ENCODE measurements at places on chromosomes 4 and X.

- DNase-seq: no peak
These were observed 3.8 kb downstream of the ANKRD50 start for GRCh38 chr4:124708517-124709300.

- no peak for DNase-seq
These were observed 37.0 kb downstream of the FGF2 start for GRCh38 chr4:122863639-122864038.

DNA sequence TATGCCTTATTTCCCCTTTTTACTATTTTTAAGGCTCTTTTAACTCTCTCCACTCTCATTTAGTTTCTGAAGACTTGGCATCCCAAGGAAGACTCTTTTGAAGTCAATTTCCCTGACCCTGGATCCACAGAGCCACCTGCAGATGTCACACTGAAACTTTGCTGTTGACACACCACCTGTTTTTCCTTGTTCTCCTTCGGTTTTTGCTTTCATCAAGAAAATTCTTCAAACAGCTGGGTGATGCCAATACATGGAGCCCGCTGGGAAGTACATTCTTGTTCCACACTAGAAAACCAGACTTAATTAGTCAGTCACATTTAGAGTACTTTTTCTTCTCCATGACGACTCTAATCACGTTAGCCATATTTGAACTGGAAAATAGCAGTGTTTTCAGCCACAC is 293.9 kb downstream of the PDGFC start:
- no peak for DNase-seq

- DNase-seq: no peak
These were observed 5.3 kb downstream of the FGF5 start for GRCh38 chr4:80271801-80272200.

DNA sequence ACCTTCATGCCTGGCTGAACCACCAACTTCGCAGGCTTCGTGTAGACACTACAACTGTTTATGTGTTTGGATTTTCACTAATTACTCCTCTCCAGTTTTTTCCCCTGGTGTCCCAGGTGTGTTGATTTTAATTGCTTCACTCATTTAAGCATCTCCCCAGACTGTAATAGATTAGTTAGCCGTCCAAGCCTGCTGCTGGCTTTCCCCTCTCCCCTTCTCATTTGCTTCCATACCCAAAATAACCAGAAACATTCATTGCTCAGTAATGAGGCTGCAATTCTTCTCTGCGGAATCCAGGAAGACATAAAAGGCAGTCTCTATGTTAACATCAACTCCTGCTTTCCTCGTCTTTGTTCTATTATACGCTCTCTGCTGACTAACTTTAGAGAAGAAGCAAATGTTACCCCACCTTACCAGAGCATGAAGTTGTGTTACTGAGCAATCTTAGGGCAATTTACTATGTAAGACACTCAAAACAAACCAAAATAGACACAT is 37.9 kb upstream of the SCRG1 start:
- DNase-seq: no peak

DNA sequence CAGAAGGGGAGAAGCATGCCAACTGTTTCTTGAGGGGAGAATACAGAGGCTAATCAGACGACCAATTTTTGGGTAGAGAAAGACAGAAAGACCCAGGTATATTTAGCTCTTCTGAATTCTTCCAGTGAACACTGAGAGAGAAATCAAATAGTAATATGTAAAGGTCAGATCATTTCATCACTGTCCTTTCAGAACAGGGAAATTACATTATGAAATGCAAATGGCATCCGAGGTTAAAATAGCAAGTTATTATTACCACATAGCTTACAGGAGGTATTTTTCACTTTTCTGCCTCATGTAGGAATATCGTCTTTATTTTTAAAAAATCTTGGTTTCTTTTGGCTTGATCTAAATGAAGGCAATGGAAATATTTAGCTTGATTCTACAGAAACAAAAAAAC is 18.0 kb downstream of the GABRB1 start:
- DNase-seq: no peak

GRCh38 chr4:188854436-188854835 is 715.2 kb downstream of the TRIML1 start:
- DNase-seq: no peak

GRCh38 chrX:153667956-153668396 is 5.6 kb downstream of the PNCK start:
- peak; percentile 59 for DNase-seq

GRCh38 chr4:105246712-105247111 is 100.0 kb downstream of the TET2 start:
- no peak for DNase-seq

GRCh38 chr4:10421344-10422055 is 35.7 kb downstream of the ZNF518B start:
- no peak for DNase-seq

DNA sequence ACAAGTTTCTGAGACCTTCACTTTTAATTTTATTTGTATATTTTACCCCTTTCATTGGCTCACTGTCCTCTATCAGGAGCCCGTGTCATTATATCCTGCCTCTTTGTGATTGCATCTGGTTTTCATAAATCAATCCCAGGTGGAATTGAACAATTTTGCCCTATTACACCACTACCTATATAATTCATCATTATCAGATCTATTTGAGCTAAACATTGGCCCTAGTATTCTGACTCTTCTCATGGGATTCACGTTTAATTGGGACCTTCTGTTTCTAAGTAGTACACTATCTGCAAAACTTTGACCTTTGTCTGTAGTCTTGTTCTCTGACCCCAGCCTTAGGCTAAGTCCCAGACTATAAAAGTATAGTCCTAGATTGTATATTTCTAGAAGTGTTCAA is 114.1 kb downstream of the FAT4 start:
- DNase-seq: no peak

- DNase-seq: no peak
These were observed 13.4 kb downstream of the TBC1D9 start for GRCh38 chr4:140742838-140743193.

- DNase-seq: no peak
These were observed 92.5 kb downstream of the RAPGEF2 start for GRCh38 chr4:159195361-159195769.

- no peak for DNase-seq
These were observed 74.8 kb downstream of the WWC2 start for GRCh38 chr4:183173580-183174526.

DNA sequence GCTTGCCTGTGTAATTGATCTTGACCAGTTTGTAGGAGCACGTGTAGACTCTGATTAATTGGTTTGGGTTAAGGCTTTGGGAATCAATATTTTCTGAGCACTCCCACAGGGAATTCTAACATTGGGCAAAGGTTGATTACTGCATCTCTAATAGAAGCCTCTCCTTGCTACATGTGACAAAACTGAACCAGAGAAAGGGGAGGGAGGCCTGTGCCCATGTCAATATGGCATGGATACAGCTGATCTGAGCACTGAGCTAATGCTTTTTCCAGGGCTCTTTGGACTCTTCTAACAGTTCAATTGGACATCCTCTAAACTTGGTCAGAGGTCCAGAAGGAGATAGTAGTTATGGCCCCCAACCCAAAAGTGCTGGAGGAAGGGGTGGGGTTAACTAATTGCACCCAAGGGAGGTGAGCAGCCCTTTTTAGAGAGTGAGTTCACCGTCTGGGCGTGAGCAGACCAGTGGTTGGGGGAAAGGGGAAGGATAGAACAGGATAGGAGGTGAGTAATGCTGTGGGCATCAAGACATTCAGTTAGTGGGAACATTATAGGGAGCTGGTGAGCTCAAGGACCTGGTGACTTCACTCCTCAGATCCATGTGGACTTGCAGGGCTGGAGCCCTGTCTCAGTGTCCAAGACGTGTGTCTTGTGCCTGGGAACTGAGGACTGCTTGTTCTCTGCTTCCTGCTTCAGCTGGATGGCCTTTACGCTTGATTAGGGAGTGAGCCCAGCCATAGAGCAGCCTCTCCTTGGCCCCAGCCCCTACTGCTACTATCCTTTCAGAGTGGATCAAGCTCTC is 22.8 kb downstream of the MSN start:
- no peak for DNase-seq

- DNase-seq: no peak
These were observed 147.1 kb downstream of the ZNF674 start for GRCh38 chrX:46398126-46398525.

GRCh38 chr4:98193459-98194105 is 50.3 kb upstream of the STPG2 start:
- DNase-seq: no peak

DNA sequence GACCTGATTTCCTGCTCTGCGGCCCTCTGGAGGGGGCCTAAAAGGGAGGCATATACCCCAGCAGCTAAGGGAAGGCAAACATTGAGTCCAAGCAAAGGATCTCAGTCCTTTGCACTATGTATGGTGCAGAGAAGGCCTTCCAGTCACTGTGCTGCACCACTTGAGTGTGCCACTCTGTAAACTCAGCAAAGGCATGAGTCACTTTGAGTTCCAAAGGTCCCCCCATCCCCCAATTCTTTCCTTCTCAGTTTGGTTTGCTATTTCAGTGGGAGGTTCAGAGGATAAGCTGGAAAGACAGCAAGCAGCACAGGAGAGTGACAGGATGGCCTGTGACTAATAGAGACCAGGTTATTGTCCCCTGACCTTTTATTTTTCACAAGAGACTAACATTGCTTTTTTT is 131.3 kb downstream of the FHDC1 start:
- no peak for DNase-seq

DNA sequence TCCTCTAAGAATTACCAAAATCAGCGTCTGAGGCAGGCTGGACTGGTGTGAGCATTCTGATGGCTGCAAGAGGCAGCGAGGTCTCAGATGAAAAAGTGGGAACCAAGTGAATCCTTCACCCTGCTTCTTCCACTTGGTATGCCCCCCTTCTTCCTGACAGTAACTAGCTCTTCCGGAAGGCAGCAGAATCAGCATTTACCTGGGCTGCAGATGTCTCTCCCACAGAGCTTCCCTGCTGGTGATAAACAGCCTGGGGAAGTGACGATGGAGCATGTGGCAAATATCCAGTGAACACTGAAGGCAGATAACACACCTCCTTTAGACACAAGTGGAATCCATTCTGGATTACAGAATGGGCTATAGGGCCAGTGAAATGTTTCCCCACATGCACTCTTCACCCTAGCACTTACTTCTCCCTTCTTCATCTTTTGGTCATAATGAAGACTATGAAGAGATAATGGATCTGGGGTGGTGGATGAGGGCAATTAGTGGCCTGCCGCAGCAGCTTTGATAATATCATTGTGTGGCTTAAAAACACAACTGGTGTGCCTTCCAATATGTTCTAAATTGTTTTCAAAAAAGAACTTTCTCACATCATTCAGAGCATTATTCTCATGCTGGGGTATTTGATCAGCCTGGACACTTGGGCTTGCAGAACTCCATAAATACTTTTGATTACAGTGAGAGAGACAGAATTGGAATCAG is 60.8 kb upstream of the TBC1D9 start:
- no peak for DNase-seq

- no peak for DNase-seq
These were observed 18.9 kb downstream of the RAB33B start for GRCh38 chr4:139472852-139473251.

DNA sequence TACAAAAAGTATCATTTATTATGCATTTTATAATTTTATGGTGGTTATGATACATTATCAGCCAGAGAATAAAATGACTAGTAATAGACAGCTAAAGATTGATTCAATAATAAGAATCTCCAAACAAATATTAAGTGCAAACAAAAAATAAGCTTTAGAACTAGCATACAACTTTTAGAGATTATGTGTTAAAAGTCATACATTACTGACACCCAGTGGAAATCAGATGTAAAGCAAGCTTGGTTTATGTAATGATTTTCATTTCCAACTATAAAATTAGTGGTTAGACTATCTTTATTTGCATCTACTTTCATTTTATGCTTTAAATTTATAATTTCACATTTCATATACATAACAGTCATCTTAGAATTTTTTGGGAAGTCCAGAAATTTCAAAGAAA is 57.7 kb downstream of the IL13RA2 start:
- DNase-seq: no peak

GRCh38 chr4:84498203-84498934 is 723 bp downstream of the NKX6-1 start:
- no peak for DNase-seq

GRCh38 chr4:15779306-15779705 is 1.2 kb downstream of the CD38 start:
- no peak for DNase-seq

DNA sequence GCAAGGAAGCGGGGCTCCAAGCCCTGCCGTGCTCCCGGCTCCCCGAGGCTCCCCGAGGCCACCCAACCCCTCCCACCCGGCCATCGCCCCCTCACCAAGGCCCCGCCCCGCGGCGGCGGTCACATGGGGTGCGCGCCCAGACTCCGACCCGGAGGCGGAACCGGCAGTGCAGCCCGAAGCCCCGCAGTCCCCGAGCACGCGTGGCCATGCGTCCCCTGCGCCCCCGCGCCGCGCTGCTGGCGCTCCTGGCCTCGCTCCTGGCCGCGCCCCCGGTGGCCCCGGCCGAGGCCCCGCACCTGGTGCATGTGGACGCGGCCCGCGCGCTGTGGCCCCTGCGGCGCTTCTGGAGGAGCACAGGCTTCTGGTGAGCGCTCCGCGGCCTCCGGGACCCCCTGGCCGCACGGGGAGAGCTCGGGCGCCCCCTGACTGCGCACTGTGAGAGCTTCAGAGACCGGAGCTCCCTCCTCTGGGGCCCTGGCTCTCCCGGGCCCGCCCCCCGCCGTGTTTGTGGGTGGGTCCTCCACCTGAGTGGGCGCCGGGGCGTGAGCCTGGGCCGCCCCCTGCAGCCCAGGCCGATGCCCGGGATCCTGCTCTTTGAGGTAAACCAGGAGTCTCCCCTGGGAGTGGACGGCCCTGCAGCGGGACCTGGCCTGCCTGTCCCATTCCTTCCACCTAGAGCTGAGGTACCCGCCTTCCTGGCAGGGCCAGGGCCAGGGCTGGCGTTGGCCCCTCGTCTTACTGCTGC is at the start of gene IDUA:
IDUA (plus strand) TSS at position 166 of the 745 bp plus-strand sequence; CDS start at position 207, 41 bp downstream.
- peak; percentile 79 for DNase-seq

- DNase-seq: no peak
These were observed 197.7 kb downstream of the GRID2 start for GRCh38 chr4:92501456-92501855.

DNA sequence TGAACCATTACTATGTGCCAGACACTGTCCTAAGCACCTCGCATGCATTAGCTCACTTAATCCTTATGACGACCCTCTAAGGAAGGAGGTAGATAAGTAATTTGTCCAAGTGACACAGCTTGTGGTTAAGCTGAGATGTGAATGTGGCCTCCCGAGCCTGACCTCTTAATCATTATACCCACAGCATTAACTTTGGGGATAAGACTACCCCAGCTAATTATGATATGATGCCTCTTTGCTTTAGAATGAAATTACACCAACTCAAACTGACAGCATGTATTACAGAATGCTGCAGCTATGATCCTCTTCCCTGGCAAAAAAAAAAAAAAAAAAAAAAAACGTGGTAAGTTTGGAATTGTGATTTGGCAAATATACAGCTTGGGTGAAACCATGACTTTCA is 53.5 kb downstream of the APBB2 start:
- no peak for DNase-seq

- DNase-seq: no peak
These were observed 77.4 kb upstream of the AGA start for GRCh38 chr4:177519481-177520260.
